Fibroblast of lung (primary cell): ENCODE measurements at places on chromosomes 3 and 15. TPM values are rescaled to one million over a fixed set of nuclear protein-coding genes. Genes with fewer than 3 reads are reported as not detected.

The PDZRN3 gene
- 47.5 and 56.3 TPM in 2 replicates for total RNA-seq

The HAPLN3 gene
- total RNA-seq, result 2.8 and 3.1 TPM in 2 replicates

The FBXL22 gene
- 0.26 and 0.50 TPM in 2 replicates for total RNA-seq

The SEMA3F gene
- total RNA-seq, result 9.7 and 10.3 TPM in 2 replicates

The NEDD4 gene
- total RNA-seq, result 29.0 and 30.9 TPM in 2 replicates

The CLSTN2 gene
- under 0.01 TPM in 2 replicates for total RNA-seq
